H9 (cell line): ENCODE measurements at places on chromosomes 3 and 15.

DNA sequence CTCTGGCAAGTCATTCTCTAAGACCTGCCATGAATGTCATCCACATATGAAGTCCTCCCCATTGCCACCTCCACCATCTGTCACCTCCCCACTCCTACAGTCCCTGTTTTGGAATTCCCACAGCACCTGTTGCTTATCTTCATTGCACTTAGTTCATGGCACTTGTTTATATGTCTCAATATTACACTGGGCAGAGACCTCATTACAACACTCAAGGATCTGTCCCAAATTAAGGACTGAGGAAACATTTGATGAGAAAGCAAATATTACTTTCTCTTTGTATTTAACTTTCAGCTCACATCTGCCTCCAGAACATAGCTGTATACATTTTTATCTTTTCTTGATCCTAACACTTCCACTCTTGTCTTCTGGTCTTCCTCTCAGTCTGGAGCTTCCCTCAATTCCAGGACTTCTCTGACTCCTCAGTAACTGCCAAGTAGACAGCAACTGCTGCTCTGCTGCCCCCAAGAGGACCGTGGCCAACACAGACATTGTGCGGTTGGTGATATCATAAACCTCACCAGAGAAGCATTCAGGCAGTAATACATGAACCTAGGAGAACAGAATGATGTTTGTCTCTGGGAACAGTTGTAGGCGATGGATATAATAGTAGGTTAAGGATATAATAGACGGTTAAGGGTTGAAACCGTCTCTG is 45.0 kb upstream of the FGF12 start:
- DNase-seq: peak; percentile 63

DNA sequence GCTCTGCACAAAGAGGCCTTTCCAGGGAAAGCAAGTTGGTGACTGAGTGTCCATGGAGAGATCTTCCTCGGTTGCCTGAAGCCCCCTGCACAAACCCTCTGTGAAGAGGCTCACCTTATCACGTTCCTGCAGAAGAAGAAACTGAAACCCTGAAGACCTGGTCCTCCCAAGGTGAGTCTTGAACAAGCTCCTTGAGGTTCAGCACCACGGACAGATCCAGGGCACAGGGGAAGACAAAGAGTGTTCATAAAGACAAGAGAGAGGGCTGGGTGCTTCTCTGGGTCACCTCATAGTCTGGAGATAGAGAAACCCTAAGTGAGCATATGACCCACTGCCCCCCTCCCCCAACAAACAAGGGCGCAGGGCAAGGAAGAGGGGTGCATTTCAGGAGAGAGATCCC is 21.7 kb upstream of the TBC1D21 start:
- DNase-seq: peak; percentile 79

- no peak for DNase-seq
Observed at GRCh38 chr3:170651260-170651845, 65.5 kb upstream of the SLC7A14 start.

DNA sequence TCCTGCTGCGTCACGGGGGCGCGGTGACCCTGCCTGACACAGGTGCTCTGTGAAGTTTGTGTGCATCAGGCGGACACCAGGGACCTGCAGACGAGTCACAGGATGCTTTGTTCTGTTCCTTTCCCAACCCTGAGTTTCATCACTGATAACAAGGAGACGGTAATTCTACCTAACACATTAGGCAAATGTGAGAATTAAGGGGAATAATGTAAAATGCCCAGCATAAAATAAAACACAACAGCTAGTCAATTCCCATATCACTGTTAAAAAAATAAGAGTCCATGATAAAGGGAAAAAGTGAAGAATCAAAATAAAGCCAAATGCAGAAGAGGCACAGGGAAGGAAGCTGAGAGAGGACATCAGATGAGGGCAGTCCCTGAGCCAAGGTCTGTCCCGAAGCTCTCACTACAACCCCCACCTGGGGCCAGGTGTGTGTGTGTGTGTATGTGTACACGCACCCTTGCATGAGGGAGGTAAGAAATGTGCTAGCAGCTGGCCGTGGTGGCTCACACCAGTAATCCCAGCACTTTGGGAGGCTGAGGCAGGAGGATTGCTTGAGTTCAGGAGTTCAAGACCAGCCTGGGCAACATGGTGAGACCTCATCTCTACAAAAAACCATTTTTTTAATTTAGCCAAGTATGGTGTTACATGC is 27.5 kb downstream of the PLA2G4D start:
- DNase-seq: no peak

GRCh38 chr3:99817047-99817436 is 620 bp upstream of the CMSS1 start:
- peak; percentile 36 for DNase-seq

DNA sequence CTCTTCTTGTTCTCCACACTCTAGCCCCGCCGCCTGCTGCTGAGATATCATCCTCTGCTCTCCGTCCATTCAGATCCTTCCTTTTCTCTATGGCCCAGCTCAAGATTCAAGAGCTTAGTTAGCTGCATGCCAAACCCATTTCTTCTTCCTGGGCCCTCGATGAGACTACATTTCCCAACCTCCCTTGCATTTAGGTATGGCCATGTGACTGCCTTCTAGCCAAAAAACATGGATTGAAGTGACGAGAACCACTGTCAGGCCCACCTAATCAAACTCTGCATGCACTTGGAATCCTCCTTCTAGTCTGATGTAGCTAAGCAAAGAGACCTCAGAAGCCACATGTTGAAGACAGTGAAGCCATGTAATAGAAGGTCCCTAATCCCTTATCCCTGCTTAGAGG is 308.2 kb downstream of the VPS13C start:
- peak; percentile 49 for DNase-seq

GRCh38 chr3:191455257-191455952 is 5.6 kb upstream of the PYDC2 start:
- DNase-seq: no peak

GRCh38 chr15:45457641-45458539 is 64.7 kb downstream of the SLC30A4 start:
- DNase-seq: peak; percentile 52

DNA sequence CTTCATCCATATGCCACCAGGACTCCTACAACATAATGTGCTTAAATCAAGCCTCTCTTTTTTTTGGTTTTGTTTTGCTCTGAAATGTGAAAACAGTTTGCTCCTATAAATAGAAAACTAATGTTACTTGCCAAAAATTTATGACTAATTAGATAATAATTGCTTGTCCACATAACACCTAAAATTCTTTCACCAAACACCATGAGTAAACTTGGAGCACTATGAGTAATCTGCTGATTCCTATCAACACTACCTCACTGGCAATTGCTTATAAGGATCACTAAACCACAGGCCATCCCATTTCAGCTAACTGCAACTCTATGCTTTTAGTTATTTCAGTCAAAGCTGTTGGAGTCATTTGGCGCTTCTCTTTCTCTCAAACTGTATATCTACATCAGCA is 252.7 kb downstream of the EPHA3 start:
- no peak for DNase-seq

DNA sequence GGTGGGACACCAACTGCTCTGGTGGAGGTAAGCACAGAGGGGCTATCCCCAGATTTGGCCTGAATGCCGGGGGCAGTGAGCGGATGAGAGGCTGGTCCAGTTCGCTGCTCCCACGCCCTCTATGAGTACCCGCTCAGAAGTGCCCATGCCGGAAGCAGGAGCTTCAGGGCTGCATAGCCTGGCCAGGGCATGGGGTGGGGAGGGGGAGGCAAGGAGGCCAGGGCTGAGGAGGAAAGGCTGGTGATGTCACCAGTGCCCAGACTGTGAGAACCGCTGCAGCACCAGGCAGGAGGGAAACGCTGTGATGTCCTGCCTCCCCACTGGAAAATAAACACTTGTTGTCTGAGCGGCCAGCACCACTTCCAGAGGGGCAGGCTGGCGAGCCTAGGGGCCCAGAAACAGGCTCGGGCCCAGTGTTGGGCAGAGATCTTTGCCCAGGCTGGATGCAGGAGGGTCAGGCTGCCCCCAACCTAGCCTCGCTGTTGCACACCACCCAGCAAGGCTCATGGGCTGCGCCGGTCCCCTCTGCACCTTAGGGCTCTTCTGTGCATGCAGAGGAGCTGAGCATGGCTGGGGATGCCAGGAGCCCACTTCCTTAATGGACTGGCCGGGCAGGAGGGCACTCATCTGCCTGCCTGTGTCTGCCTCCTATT is 10.9 kb upstream of the DLL4 start:
- no peak for DNase-seq

DNA sequence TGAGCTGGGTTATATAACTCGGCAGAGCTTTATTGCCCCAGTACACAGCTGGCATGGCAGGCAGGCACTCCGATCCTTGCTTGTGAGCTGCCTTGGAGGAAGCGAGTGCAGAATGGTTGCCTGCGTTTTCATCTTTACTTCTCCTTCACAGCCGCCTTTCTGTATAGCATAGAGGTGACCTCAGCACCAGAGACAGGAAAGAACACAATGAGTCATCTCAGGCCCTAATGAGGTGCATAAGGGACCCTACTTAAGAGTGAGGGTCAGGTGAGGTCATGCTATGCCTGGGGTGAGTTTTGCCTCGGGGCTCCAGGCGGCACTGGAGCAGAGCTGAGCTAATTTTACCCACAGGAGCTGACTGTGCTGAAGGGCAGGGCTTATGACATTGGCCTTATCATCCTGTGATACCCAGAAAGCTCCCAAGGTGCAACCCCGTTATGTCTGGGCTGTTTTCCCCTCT is 43.5 kb downstream of the LPP start:
- DNase-seq: no peak

- no peak for DNase-seq
Observed at GRCh38 chr3:151644020-151644620, 89.6 kb upstream of the AADACL2 start.

DNA sequence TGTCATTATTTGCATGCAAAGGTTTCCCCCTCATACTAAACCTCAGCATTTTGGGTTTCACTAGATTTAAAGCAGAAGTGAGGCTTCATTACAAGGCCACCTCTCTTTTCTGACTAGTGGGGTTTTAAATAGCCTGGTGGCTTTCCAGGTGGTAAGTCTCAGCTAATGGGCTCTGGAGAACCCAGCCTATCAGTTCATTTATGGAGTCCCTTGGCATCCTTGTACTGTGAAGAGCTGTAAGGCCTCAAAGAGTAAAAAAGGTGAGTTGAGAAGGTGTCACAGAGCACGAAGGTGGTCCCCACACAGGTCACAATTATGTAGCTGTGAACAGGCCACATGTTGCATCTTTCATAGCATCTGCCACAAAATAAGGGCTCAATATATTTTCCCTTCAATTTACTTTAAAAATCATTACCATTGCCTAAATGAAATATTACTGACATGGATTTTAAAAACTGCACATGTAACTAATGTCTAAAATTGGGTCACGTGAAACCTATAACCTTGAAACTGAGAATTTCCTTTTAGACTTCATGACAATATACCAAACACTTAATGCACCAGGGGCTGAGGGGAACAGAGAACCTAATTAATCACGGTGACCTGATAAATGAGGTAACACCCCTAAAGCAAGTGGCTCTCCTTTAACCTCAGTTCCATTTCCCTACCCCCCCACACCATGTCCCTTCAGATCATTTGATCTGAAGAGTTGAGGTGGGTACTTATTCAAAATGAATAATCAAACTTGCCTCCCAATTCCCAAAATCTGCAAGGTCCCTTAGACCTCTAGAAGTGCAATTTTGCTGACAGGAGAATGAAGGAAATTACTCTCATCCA is 1.3 kb downstream of the NGLY1 start:
- no peak for DNase-seq

GRCh38 chr15:101451266-101451799 is 38.2 kb downstream of the PCSK6 start:
- no peak for DNase-seq

- DNase-seq: no peak
Observed at GRCh38 chr15:67784090-67784781, 41.1 kb upstream of the SKOR1 start.

- DNase-seq: no peak
Observed at GRCh38 chr3:73513260-73513659, 111.5 kb downstream of the PDZRN3 start.

GRCh38 chr15:59020322-59020721 is 32.9 kb downstream of the RNF111 start:
- DNase-seq: no peak

DNA sequence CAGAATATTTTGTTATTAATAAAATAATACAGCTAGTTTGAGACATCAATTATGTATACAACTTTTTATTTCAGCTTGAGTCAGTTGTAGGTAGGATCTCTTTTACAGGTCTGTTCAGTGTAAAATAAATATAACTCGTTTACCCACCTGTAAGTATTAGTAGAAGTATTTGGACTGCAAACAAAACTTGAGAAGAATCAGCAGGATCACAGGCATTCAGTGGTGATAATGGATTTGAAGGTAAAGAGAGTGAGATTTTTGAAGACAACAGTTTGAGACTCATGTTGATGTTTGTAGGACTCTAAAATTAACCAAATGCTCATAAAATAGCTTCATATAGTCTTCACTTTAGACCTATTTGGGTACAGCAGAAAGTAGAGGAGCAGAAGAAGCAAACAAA is 35.5 kb upstream of the CCNB2 start:
- no peak for DNase-seq

DNA sequence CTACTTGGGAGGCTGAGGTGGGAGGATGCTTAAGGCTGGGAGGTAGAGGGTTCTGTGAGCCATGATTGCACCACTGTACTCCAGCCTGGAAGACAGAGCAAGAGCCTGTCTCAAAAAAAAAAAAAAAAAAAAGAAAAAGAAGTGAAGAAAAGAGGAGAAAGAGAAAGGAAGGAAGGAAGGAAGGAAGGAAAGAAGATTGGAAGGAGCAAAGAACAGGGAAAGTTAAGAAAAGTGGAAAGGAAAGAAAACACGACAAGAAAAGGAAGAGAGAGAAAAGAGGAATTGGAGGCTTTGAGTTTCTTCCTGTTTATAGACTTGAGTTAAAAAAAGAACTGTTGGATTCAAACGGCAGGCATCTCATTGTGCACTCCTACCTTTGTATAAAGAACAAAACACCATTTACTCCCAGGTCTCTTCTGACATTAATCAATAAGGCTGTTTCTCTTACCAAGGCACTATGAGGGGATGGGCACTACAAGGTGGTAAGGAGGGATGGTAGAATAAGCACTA is 73.5 kb downstream of the EDEM1 start:
- DNase-seq: no peak

- DNase-seq: peak; percentile 95
Observed at GRCh38 chr3:128993461-128994172, at the start of gene CFAP92. CFAP92 (minus strand) TSS chr3:128994076; CDS start chr3:128993304, 772 bp downstream.

GRCh38 chr3:28840976-28841376 is 439.9 kb upstream of the RBMS3 start:
- DNase-seq: no peak

DNA sequence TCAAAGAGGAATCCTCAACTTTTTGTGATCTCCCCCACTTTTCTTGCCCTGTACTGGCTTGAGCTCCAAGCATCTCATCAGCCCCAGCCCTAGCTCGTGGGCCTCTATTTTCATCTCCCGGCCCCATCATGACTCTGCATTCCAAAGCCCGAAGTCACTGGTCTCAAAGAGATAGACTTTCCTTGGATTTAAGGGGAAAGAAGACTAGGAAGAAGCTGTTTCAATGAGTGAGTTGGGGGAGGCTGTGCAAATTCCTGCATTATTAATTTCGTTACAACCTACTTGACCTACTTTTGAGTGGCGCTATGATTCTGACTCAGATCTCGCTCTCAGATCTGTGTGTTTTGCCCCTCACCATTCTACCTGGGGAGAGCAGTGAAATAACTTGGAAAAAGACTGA is 266.6 kb upstream of the TBL1XR1 start:
- DNase-seq: no peak

GRCh38 chr3:5267252-5267651 is 79.7 kb downstream of the EDEM1 start:
- DNase-seq: no peak
